ENCODE measurements at places on chromosomes 6 and 20. TPM values are rescaled to one million over a fixed set of nuclear protein-coding genes. Genes with fewer than 3 reads are reported as not detected.

DNA sequence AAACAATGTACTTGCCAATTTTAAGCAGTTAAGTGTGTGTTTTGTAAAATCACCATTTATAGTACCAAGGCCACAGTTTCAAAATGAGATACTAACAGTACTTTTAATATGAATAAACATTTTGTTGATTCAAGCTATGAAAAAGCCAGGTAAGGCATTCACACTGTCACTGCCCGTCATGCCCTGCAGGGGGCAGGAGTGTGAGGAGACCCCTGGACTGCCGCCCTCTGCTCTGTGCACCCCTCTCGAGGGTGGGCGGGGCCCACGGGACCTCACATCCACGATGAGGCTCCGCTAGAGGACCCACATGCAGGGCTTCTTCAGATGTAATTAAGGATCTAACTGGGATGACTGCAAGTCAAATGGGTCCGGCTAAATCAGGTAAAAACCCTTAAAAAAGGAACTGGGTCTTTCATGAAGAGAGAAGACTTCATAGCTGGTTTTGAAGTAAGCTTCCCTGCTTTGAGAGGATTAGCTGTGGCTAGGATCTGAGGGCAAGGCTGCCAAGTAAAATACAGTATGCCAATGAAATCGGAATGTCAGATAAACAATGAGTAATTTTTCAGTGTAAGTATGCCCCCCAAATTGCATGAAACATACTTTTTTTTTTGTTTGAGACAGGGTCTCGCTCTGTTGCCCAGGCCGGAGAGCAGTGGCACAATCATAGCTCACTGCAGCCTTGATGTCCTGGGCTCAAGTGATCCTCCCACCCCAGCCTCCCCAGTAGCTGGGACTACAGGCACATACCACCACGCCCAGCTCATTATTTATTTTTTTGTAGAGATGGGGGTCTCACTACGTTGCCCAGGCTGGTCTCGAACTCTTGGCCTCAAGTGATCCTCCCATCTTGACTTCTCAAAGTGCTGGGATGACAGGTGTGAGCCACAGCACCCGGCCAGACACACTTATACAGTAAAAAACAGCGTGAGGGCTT is 18.7 kb downstream of the DIDO1 start:
- DNase-seq = no peak

- no peak for DNase-seq
These were observed 2.1 kb downstream of the NFYA start for GRCh38 chr6:41074692-41075436.

- DNase-seq = no peak
These were observed 73.1 kb downstream of the HIVEP2 start for GRCh38 chr6:142871910-142872331.

DNA sequence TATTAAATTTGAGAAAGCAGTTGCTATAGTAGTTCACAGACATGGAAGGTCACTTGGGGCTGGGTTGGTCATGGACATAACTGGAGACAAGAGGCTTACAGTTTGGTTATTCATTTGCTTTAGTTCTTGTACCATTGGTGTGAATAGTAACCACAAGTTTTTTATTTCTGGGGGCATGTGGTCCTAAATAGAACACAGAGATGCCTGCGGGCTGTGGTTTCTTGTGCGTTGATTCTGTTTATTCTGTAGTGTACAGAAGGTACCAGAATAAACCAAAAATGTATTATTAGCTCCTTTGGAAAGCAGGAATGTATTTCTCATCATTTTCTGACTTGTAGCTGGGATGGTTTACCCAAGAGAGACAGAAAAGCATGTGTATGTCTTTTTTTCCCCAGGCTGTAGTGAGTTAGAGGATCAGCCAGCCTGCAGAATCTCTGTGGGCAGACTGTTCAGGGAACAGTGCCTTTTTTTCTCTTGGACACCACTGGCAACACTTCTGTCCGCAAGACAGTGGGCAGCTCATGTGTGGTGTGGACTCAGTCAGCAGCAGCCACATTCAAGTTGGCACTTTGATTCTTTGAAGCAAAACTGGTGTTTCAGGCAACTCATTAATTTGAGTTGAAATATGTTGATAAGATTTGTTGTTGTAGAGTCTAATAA is 122.1 kb downstream of the LRRC1 start:
- no peak for DNase-seq

DNA sequence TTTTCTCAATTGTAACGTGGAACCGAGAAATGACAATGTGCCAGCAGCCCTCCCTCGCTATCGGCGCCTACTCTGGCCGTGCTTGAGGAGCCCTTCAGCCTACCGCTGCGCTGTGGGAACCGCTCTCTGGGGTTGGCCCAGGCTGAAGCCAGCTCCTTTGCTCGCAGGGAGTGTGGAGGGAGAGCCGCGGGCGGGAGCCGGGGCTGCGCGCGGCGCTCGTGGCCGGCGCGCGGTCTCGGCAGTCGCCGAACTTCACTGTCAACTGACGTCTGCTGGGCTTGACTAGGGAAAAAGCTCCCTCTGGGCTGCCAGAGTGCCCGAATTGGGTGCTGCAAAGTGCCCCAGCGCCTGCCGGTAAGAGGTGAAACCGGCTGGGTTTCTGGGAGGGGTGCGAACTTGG is 29.7 kb upstream of the GCNT2 start:
- DNase-seq = no peak

DNA sequence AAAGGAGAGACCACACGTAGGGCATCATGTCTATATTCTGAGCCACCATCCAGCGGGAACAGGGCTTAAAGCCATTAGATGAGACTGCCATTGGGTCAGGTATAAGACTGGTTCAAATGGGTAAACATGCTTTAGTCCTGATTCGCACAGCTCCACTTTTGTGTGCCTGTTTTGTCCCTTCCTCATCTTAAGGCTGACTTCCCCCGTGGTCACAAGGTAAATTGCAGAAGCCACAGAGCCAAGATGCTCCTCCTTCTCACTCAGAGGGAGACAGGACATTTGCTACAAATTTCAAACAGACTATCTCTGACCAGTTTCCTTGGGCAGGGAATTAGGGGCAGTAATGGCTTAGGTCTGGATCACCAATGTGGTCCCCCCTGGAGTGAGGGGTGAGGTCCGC is 11.4 kb upstream of the IFNGR1 start:
- no peak for DNase-seq

GRCh38 chr6:118810420-118811027 is 83.4 kb upstream of the ASF1A start:
- no peak for DNase-seq

DNA sequence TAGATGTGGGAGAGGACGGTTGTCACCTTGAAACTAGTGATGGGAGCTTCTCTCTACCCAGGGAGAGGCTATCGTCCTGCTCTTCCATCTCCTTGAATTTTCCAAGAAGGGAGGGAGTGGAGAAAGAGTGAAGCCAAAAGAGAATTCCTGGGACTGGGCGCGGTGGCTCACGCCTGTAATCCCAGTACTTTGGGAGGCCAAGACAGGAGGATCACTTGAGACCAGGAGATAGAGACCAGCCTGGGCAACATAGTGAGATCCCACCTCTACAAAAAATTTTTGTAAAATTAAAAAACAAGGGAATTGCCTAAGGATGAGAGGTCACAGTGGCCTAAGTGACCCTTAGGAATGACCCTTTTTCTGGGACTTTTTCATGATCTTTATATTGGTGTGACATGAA is 8.8 kb downstream of the MYH7B start:
- DNase-seq = no peak

DNA sequence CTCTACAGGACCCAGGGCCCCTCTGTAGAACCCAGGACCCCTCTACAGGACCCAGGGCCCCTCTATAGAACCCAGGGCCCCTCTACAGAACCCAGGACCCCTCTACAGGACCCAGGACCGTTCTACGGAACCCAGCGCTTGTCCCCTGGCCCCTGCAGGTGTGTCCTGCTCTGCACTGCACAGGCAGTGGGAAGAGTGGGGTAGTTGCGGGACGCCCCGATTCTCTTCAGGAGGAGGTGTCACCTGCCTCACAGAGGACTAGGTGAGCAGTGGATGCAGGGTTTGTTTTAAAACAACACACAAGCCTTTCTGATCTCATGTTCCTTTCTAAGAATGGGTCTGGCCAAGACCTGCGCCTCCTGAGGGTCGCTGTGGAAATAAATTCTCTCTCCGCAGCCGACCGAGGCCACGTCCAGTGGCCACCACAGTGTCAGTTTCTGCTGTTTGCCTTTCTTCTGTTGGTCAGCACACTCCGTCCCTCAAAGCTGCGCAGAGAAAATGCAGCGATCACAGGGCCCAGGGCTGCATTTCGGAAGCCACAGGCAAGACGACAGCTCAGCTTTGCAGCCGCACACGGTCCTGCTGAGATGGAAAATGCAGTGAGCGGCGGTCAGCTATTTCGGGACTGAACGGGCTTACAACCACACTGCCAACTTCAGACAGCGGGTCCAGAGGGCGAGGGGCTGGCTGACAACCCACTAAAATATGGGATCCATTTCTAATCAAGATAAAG is 135.2 kb downstream of the DLL1 start:
- no peak for DNase-seq

DNA sequence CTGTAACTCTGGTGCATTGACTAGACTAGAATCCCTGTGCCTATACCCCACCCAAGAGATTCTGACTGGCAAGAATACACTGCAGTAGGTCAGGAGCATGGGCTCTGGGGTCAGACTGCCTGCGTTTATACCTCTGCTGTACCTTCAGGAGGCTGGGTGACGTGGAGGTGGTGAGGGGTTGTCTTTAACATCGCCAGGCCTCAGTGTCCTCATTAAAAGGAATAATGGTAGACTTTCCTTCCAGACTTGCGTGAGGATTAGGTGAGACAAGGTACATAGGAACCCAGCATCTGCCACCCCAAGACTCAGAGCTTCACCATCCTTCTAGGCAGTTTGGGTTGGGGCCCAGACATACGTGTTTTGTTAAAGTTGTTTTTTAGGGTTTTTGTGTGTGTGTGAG is 44.3 kb downstream of the TM9SF4 start:
- DNase-seq = no peak

GRCh38 chr6:154510144-154510905 is at the start of gene CNKSR3:
Gene CNKSR3, minus strand, starts transcription at chr6:154510685. Its CDS starts 571 bp downstream, at chr6:154510114.
- peak; percentile 75 for DNase-seq

Gene APCDD1L
- total RNA-seq = not detected

Gene RFX6
- total RNA-seq = not detected

Gene HLA-DQA1
- total RNA-seq = not detected

Gene SHLD1
- total RNA-seq = 2.7 TPM

Gene MYLK2
- total RNA-seq = 0.10 TPM

Gene C6orf58
- not detected for total RNA-seq

All from NCI-H460 (cell line).